ENCODE measurements at places on chromosomes 2 and 18. TPM values are rescaled to one million over a fixed set of nuclear protein-coding genes. Genes with fewer than 3 reads are reported as not detected.

GRCh38 chr2:188892636-188893035 is 81.5 kb upstream of the COL3A1 start:
- no peak for DNase-seq

DNA sequence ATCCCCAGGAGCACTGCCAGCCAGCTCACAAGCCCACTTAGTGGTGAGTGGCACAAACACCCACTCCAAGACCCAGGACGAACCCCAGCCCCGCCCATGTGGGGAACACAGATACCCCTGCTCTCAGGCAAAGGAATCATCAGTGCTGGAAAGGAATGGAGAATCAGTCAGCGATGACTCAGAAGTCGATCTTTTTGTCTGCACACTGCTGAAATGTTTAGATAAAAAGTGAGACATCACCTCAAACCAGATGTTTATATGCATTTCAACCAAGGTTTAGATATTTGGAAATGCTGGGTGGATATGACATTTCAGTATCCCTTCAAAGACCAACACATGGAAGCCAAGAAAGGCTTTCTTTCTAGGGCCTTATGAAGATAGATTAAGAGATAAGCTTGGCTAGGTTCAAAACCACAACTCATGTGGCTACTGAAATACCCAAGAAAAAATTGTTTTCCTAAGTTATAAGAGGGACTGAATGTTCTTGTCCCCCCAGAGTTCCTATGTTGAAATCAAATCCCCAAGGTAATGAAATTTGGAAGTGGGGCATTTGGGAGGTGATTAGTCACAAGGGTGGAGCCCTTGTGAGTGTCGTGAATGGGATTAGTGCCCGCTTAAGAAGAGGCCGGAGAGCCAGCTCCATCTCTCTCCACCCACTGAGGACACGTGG is 43.7 kb downstream of the POU3F3 start:
- DNase-seq = peak; percentile 51

Gene PHOSPHO2
- 2.5 TPM for total RNA-seq

DNA sequence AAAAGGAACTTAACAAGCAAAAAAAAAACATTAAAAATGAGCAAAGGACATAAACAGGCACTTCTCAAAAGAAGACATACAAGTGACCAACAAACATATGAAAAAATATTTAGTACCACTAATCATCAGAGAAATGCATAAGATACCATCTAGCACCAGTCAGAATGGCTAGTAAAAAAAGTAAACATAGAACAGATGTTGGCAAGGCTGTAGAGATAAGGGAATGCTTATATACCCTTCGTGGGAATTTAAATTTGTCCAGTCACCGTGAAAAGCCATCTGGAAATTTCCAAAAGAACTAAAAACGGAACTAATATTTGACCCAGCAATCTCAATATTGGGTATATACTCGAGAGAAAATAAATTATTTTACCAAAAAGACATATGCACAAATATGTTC is 1751.3 kb upstream of the LRRTM1 start:
- DNase-seq = no peak

Gene TM4SF20
- not detected for total RNA-seq

Gene TNFRSF11A
- total RNA-seq = 0.36 TPM

Gene TNS1
- total RNA-seq = 2.5 TPM

DNA sequence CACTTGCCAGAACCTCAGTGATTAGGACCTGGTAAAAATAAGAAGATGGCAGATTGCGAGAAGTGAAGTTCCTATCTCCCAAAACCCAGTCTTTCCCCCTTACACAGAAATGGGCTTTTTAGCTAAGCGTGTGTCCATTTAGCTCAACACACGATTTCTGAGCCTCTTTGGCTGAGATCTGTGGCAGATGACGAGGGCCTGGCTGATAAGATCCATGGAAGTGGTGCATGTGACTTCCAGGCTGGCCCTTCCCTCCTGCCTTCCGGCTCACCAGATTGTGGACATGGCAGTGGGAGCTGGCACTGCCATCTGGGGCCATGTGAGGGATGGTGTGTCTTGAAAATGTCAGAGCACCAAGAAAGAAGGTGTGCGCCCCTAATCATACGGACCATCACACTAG is 41.0 kb upstream of the ZFP36L2 start:
- DNase-seq = no peak

- DNase-seq = no peak
Measured at GRCh38 chr2:8152392-8153257, 529.2 kb upstream of the ID2 start.

- DNase-seq = no peak
Measured at GRCh38 chr2:44551497-44551896, 189.8 kb downstream of the CAMKMT start.

DNA sequence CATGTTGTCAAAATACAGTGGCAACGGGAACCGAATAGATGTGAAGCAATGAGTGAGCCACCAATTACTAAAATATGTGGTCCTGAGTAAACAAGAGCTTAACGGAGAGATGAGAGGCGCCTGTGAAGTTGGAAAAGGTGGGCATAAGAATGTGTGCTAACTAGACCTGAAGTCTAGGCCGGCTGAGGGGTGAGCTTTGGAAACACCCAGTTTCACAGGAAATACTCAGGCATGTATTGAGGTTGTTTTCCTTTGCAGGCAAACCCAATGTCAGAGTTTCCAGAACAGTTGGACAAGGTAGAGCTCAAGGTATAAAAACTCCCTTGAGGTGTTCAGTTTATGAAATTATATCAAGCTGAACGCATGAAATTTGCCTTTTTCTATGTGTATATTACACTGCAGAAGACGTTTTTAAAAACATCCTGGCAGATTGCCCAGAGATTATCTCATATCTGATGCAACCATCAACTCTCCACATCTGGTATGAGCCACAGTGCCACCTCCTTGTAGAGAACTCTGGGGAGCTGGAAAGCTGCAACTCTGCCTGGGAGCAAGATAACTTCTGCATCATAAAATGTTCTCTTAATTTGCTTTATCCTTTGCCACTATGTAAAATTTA is 3.9 kb upstream of the WDSUB1 start:
- DNase-seq = peak; percentile 83

GRCh38 chr2:147846412-147847081 is 1.7 kb downstream of the ACVR2A start:
- no peak for DNase-seq

DNA sequence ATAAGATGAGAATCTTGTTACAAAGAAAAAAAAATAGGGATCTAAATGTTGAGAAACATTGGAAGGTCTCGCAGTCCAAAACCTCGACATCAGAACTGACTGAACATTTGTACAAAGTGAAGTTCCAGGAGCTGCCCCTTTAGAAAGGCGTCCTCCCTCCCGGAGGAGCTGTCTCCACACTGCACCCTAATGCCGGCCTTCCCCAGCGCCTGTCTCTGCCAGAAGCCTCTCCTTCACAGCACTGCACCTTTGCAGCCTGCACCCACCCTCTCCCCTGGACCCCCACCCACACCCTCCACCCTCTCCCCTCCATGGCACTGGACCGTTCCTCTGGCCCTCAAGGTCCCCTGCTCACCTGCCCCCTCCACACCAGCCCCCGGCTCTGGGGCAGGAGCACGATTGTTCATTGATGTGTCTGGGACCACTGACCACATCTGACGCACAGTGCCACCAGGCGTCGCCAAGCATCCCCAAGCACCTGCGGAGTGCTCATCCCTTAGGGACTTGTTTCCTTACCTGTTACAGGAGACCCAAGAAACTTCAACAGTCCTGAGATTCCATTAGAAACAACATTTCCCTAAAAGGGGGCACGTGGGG is 90.3 kb upstream of the SNTG2 start:
- DNase-seq = no peak

DNA sequence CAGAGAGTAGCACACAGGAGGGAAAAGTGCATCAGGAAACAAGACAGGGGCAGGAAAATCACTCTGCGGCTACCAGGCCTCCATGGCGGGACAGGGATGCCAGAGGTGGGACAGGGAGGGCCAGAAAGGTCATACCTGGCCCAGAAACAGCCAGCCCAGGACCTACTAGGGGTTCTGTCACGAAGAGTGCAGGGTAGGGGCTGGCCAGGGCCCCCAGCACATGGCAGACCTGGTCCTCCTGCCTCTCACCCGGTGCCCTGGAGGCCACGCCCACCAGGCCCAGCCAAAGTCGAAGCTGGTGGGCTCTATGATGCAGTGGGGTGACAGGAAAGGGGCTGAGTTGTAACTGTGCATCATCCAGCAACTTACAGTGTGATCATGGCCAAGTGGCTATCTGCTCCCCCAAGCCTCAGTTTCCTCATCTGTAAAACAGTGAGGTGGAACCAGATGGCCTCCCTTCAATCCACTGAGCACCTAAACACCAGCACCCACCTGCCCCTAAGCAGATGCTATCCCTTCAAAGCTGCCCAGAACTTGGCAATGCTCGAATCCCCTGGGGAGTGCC is 10.6 kb downstream of the CYP26B1 start:
- DNase-seq = no peak
